ENCODE measurements at places on chromosomes 13 and 19.

DNA sequence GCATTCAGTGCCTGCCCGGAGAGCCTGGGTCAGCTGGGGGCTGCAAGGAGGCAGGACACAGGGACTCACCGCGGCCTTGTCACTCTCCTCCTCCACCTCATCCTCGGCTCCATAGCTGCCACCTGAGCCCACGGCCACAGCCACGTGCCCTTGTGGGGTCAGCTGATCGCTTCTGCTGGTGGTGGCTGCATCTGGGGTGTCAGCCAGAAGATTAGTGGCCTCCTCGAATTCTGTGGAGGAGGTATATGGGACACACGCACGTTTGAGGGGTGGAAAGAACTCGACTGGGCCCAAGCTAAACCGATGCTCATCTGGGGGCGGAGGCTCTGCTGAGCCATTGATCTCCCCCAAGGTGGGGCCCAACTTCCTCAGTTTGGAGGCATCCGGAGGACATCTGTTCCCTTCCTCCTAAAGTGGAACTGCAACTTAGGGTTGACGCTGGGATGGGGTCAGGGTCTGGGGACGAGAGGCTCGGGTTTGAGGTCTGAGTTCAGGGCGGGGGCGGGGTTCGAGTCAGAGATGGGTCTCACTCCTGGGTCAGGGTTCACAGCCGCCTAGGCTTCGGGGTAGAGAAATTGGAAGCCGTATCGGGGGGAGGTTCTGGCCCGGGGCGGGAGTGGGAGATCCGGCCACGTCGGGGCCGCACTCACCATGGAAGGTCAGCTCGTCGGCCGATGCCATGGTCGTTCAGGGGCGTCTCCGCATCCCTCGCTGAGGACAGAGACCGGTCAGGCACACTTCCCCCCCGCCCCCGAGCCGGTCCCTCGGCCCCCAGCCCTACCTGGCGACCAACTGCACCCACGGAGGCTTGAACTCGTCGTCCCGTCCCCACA, 493 bp downstream of the YIPF2 start:
- DNase-seq = no peak

DNA sequence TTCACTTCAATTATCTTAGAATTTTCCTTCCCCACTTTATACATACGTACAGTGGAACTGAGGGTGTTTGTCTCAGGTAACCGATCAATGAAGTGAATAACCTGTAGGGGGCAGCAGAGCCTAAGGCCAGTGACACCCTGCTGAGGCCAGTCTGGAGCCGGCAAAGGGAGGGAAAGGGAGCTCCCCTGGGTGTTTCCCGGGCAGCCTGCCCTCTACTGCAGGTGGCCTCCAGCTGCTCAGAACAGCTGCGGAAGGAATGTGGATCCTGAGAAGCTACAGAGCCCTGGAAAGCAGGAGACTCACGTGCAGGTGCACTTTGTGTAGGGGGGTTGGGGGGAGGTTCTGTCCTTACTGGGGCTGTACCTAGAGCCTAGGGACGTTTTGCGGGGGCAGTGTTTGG, 832 bp upstream of the ZNF491 start:
- DNase-seq = peak; percentile 92

GRCh38 chr13:26992951-26993719, 178.5 kb downstream of the USP12 start:
- DNase-seq = no peak

GRCh38 chr13:41825691-41826090, 135.2 kb downstream of the VWA8 start:
- DNase-seq = no peak

Data from NCI-H82 (cell line).